Naive thymus-derived CD4-positive, alpha-beta T cell (primary cell): ENCODE measurements at places on chromosomes 3 and 15.

GRCh38 chr3:37687966-37688365 lies 173.7 kb upstream of the CTDSPL start:
- DNase-seq, result no peak

GRCh38 chr3:55554634-55555425 lies 67.7 kb upstream of the WNT5A start:
- DNase-seq, result no peak

DNA sequence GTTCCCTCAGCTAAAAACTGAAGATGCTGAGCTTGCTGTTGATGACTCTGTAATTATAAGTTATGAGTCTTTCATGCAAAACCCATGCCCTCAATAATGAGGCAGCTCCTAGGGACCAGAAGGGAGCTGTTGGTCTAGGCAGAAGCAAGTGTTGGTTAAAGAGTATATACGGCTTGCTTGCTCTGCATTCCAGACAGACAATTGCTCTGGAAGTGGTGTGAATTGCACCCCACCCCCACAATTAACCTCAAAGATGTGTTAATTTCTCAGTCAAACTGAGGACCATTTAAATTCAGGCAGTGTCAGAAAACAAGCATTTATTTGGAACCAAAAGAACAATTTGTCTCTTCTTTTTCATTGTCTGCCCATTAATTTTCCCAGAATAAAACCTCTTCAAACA lies 163.5 kb upstream of the EOMES start:
- DNase-seq, result no peak

- no peak for DNase-seq
Observed at GRCh38 chr3:133491481-133492059, 81.9 kb upstream of the CDV3 start.

DNA sequence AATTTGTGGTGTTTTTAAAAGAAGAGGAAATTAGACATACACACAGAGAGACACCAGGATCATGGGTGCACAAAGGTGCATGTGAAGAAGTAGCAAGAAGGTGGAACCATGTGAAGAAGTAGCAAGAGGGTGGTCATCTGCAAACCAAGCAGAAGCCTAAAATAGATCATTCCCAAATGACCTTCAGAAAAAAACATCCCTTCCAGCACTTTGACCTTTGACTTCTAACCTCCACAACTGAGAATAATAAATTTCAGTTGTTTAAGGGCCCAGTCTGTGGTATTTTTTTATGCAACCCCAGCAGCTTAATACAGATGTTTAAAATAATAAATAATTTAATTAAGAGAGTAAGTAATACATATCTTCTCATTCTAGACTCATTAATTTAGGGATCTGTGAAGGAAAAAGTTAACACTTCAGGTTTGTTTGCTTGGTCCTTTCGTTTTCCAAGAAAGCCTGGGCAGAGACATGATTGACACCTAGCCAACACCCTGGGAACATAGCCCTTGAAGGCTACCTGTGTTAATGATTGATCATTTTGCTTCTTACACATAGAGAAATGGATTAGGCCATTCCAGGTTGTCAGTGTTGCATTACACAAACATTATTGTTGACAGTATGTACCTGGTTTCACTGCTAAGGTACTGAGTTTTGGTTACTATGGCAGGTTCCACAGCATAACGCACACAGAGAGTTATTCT lies 1331.2 kb upstream of the GBE1 start:
- DNase-seq, result no peak
